SHP77 treated with DMSO at 0.1 percent for 48 hours (cell line): ENCODE measurements at places on chromosomes 13 and 19.

- DNase-seq: no peak
These were observed 46.1 kb upstream of the TSC22D1 start for GRCh38 chr13:44622261-44622660.

DNA sequence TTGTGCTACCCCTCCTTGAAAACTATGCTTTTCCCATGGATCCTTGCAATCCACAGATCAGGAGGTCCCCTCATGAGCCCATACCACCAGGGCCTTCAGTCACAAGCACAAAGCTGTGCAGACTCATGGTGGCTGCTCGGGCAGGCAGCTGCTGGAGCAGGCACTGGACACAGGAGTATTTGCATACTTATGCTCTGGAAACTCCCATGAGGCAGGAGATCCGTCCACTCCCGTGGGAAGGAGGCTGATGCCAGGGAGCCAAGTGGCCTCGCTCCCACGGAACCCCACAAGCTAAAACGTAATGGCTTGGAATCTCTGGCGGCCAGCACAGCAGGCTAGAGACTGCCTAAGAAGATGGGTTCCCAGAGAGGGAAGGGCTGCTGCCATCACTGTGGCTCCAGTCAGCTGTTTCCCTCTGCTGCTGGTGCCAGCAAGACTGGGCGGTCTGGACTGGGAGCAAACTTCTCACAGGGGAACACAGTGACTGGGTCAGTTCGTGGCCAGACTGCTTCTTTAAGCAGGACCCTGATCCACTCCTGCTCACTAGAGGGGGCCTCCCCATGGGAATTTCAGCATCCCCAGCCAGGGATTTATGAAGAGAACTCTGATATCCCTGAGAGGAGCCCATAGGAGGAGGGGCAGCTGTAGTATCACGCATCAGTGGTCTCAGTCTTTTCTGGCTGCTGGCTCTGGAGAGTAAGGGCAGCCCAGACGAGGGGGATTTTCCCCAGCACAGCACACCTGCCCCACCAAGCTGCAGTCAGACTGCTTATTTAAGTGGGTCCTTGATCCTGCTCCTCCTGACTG is 370.3 kb upstream of the ATXN8OS start:
- no peak for DNase-seq

DNA sequence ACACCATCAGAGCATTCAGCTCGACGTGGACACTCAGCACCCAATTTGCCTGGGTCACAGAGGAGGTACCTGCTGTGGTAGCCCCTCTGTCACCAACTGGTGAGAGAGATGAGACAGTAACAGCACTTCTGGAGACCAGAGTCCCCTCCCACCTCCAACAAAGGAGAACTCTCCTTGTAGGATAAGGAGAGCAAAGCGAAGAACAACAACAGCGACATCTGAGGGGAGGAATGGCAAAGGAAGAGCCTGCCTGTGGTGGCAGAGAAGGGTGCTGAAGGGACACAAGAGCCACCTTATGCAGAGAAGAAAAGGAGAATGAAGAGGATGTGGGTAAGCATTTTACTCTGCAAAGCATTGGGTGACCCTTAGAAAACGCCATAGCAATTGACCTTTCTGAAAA is 167.8 kb downstream of the ABCC4 start:
- DNase-seq: no peak

DNA sequence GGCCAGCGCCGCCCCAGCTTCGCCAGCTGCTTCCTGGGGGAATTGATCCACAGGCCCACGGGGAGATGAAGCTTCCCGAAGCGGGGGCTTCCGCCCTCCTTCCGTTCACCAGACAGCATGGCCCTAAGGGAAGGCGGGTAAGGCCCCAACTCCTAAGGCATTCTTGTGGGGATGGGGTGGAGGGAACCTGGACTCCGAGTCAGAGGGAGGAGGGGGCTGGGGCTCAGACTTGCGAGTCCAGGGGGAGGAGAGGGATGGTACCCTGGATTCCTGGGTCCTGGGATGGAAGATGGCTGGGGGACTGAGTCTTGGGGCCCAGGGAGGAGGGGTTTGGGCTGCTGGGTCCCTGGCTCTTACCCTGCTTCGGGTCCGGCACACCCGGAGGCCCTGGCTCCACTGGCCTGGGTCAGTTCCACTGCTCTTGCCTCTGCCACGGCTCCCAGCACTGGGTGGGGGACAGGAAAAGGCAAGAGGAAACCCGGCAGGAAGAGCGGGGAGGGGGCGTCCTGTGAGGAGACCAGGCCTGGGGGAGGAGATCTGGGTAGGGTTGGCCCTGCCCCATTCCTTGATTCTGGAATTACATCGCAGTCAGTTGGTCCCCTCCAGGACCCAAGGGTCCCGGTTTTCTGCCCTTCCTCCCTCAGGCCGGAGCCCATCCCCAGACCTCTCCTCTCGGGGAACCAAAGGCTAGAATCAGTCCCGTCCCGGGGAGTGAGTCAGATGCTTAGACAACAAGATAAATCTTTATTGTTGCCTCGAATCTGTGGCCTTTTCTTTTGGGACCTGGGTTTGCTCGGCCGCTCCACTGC is at the start of gene RASIP1:
RASIP1 (minus strand) TSS at position 447 of the 809 bp plus-strand sequence; CDS start at position 119, 328 bp downstream.
- DNase-seq: no peak

GRCh38 chr13:79477968-79478367 is 3.0 kb upstream of the NDFIP2 start:
- no peak for DNase-seq

- DNase-seq: no peak
These were observed 452.0 kb downstream of the SLITRK6 start for GRCh38 chr13:85347251-85347650.
